Retina (tissue), 1 donor: ENCODE measurements at places on chromosomes 2 and 18.

GRCh38 chr2:137173463-137173862, 408.1 kb downstream of the THSD7B start:
- no peak for DNase-seq

- no peak for DNase-seq
Observed at GRCh38 chr2:171529914-171530313, 7.6 kb downstream of the CYBRD1 start.

DNA sequence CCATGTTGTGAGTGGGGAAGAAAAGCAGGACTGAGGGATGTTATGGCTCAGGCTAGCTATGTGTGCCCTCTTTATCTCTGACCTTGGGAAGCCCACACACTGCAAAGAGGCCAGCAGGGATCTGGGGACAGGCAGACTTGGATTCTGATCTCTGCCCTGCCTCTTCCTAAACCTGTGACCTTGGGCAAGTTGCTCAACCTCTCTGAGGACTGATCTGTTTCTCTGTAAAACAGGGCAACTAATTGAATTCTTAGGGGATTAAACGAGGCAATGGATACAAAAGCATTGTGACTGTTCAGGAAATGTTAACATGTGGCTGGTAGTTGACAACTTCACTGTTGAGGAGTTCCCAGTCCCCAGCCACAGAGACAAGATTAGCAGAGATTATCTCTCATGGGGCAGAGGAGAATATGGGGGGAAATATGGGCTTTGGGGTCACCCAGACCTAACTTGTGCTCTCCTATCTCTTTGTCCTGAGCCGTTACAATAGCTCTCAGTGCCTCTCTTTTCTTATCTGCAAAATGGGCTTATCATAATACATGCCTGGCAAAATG, 184.7 kb upstream of the GLI2 start:
- DNase-seq: no peak

GRCh38 chr2:180524499-180524898, 455.9 kb upstream of the UBE2E3 start:
- DNase-seq: no peak
